Esophagus muscularis mucosa (tissue), 4 donors: ENCODE measurements at places on chromosomes 5 and 9. TPM values are rescaled to one million over a fixed set of nuclear protein-coding genes. Genes with fewer than 3 reads are reported as not detected.

GRCh38 chr5:14364576-14365472 lies 216.8 kb upstream of the OTULINL start:
- H3K4me3 ChIP-seq, result no peak overlapping the region
- H3K27ac ChIP-seq, result no peak overlapping the region
- no peaks in the 10 kb centered on the region for H3K27me3 ChIP-seq
- DNase-seq, result peak; percentile 57
- peaks cover 89% of the 10 kb centered on the region for H3K36me3 ChIP-seq

GRCh38 chr5:36202521-36202961 lies 39.2 kb downstream of the NADK2 start:
- peaks cover 50% of the 10 kb centered on the region for H3K36me3 ChIP-seq
- H3K4me3 ChIP-seq, result no peak overlapping the region
- H3K27me3 ChIP-seq, result no peaks in the 10 kb centered on the region
- H3K4me1 ChIP-seq, result peaks cover 4% of the 10 kb centered on the region

Gene ACO1
- total RNA-seq, result 91.9 TPM

Gene NSG2
- total RNA-seq, result 3.9 TPM

GRCh38 chr9:104686081-104686480 lies 8.2 kb upstream of the OR13D1 start:
- H3K4me1 ChIP-seq, result no peaks in the 10 kb centered on the region
- no peak overlapping the region for H3K4me3 ChIP-seq
- no peaks in the 10 kb centered on the region for H3K36me3 ChIP-seq

Gene PRDM9
- not detected for total RNA-seq

GRCh38 chr5:132640613-132641012 lies 17.4 kb upstream of the IL13 start:
- peaks cover 88% of the 10 kb centered on the region for H3K36me3 ChIP-seq
- H3K4me3 ChIP-seq, result no peak overlapping the region
- H3K27me3 ChIP-seq, result no peaks in the 10 kb centered on the region
- DNase-seq, result no peak
- no peaks in the 10 kb centered on the region for H3K4me1 ChIP-seq

GRCh38 chr5:119302449-119302848 lies 53.4 kb upstream of the TNFAIP8 start:
- no peak overlapping the region for H3K4me3 ChIP-seq
- no peak for DNase-seq
- H3K4me1 ChIP-seq, result peaks cover 23% of the 10 kb centered on the region
- no peaks in the 10 kb centered on the region for H3K36me3 ChIP-seq
- no peaks in the 10 kb centered on the region for H3K27me3 ChIP-seq

DNA sequence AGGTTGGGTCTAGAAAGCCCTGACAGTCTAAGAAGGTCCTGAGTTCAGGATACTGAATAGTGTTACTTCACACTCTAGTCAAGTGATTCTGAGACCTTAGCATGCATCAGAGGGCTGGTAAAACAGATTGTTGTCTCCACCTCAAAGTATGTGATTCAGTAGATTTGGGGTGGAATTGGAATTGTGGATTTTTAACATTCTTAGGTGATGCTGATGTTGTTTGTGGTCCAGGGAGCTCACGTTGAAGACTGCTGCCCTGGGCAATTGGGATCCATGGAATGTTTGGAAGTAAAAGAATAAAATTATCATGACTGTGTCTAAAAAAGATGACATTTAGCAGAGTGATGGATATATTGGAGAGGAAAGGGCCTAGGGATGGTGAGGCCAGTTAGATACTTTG lies 75.6 kb downstream of the VCAN start:
- no peaks in the 10 kb centered on the region for H3K27me3 ChIP-seq
- no peaks in the 10 kb centered on the region for H3K4me1 ChIP-seq
- H3K4me3 ChIP-seq, result no peak overlapping the region
- DNase-seq, result no peak
- H3K36me3 ChIP-seq, result no peaks in the 10 kb centered on the region

Gene EQTN
- total RNA-seq, result not detected

DNA sequence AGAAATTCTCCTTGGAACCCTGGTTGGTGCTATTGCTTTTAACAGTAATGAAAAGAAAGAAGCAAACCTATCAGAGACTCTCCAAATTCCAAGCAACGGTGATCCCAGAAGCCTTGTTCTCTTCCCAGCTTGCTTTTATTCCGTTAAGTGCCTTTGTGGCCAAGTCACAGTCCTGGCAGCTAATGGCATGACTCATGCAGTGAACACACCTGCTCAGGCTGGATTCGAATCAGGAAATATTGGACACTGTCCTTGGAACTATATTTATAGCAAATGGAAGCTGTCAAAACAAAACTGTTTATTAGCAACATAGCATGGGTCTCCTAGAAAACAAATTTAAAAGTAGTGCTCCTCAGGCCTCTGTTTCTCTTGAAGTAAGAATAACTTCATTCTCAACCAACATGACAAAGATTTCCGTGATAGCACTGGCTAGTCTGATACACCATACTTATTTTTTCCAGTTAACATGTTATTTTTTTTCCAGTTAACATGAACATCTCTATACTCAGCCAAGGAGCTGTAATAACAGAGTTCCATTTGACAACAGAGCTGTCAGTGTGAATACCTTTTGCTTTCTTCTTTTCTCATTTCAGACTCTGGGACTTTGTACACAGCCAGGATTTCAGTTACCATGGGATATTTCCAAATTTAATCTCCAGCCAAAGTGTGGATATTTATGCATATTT lies 502.4 kb downstream of the GADD45G start:
- H3K4me3 ChIP-seq, result no peak overlapping the region
- H3K27me3 ChIP-seq, result no peaks in the 10 kb centered on the region
- peaks cover 32% of the 10 kb centered on the region for H3K4me1 ChIP-seq
- DNase-seq, result no peak
- no peaks in the 10 kb centered on the region for H3K36me3 ChIP-seq
- peak overlapping the region; percentile 65 for H3K27ac ChIP-seq

DNA sequence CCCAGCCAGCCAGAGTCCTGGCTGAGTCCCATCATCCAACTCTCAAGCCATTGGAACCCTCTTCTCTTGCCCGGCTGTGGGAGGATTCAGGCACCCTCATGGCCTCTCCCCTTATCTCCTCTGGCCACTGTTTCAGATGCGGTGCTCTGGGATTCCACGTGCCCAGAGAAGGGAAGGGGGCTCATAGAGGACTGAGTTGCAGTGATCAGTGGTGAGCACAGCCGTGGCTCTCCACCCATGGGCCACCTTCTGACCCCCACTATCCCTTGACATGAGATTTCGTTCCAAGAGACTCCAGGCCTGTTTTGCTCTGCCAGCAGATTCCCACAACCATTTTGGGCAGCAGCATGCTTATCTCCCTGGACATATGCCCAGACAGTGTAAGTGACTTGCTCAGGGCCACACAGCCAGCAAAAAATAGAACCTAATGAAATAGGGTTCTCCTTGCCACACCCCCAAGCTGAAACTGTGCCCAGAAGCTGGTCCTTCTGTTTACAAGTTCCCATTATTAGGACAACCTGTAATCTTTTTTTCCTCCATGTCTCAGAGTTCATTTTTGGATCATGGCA lies 2.7 kb downstream of the GPX3 start:
- H3K36me3 ChIP-seq, result peaks cover 30% of the 10 kb centered on the region
- peak overlapping the region; percentile 86 for H3K27ac ChIP-seq
- peak overlapping the region; percentile 72 for H3K4me3 ChIP-seq
- H3K27me3 ChIP-seq, result no peaks in the 10 kb centered on the region

DNA sequence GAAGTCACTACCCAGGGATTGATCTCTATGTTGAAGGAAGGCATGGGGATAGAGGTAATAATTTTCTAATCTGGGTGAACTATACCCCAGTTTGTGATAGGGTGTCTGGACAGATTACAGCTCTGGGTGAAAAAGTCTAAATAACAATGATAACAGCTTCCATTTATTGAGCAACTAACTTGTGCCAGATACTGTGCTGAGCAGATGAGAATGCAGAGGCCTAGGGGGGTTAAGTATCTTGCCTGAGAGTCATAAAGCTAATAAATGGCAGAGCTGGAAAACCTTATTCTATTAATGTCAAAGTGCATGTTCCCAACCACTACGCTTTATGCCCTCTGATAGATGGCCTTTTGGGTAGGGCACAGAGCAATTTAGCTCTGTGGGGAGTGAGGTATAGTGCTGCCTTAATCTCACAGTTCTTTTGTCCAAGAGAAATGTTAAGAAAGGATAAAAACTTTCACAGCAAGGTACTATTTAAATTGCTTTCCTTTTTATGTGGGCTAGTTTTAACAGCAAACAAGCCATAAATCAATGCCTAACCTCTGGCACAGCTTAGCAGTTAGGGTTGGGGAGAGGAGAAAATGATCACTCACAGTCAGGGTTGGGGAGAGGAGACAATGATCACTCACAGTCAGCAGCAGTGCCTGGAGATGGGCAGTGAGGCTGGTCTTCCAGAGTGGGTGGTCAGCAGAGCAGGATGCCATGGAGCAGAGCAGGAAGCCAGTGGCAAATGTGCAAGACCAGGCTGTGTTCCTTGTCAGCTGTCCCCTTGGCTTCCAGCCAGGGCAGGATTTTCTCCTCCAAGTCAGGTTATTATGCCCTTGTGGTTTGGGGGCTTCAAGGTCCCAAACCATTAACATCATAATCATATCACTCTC lies 187.0 kb downstream of the CARTPT start:
- H3K27me3 ChIP-seq, result no peaks in the 10 kb centered on the region
- H3K36me3 ChIP-seq, result no peaks in the 10 kb centered on the region
- H3K4me1 ChIP-seq, result peaks cover 24% of the 10 kb centered on the region
- H3K4me3 ChIP-seq, result no peak overlapping the region
- peak overlapping the region; percentile 42 for H3K27ac ChIP-seq

DNA sequence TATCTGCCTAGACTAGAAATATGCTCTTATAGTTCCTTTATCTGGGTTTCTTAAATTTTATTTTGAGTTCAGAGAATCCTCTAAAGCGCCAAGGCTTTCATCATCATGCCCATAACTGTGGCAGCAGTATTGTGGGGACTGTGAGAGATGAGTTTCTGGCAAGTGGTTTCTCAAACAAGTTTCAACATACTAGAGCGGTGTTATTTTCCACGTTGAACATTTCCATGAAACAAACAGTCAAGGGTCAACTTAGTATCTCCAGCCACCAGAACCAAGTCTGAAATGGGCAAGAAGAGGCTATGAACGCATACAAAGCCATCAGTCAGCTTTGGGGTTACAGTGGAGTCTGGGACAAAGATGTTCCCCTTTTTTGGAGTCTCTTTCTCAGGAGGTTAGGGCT lies 40.3 kb downstream of the SERINC5 start:
- H3K4me1 ChIP-seq, result peaks cover 19% of the 10 kb centered on the region
- no peak overlapping the region for H3K4me3 ChIP-seq
- no peak overlapping the region for H3K27ac ChIP-seq
- no peaks in the 10 kb centered on the region for H3K36me3 ChIP-seq
- DNase-seq, result no peak
- no peaks in the 10 kb centered on the region for H3K27me3 ChIP-seq
